Liver (tissue), 10 donors: ENCODE measurements at places on chromosomes 4 and X.

- no peaks in the 10 kb centered on the region for H3K27me3 ChIP-seq
- H3K27ac ChIP-seq = no peak overlapping the region
- no peaks in the 10 kb centered on the region for H3K4me1 ChIP-seq
Measured at GRCh38 chrX:4710618-4711433, 997.4 kb upstream of the PRKX start.

GRCh38 chrX:72340041-72340440 is 34.3 kb upstream of the CITED1 start:
- DNase-seq = no peak
- H3K4me1 ChIP-seq = no peaks in the 10 kb centered on the region
- no peak overlapping the region for H3K27ac ChIP-seq
- no peaks in the 10 kb centered on the region for H3K36me3 ChIP-seq

- H3K4me3 ChIP-seq = no peak overlapping the region
- no peak overlapping the region for H3K27ac ChIP-seq
- DNase-seq = no peak
- H3K4me1 ChIP-seq = no peaks in the 10 kb centered on the region
Measured at GRCh38 chrX:15906041-15906943, 51.7 kb upstream of the AP1S2 start.

GRCh38 chrX:10197279-10198210 is 40.8 kb downstream of the CLCN4 start:
- no peaks in the 10 kb centered on the region for H3K4me1 ChIP-seq
- DNase-seq = no peak
- no peak overlapping the region for H3K4me3 ChIP-seq
- no peaks in the 10 kb centered on the region for H3K36me3 ChIP-seq
- no peaks in the 10 kb centered on the region for H3K27me3 ChIP-seq

- no peaks in the 10 kb centered on the region for H3K36me3 ChIP-seq
- H3K27me3 ChIP-seq = no peaks in the 10 kb centered on the region
- H3K27ac ChIP-seq = no peak overlapping the region
Measured at GRCh38 chr4:36772154-36772516, 472.4 kb upstream of the NWD2 start.

DNA sequence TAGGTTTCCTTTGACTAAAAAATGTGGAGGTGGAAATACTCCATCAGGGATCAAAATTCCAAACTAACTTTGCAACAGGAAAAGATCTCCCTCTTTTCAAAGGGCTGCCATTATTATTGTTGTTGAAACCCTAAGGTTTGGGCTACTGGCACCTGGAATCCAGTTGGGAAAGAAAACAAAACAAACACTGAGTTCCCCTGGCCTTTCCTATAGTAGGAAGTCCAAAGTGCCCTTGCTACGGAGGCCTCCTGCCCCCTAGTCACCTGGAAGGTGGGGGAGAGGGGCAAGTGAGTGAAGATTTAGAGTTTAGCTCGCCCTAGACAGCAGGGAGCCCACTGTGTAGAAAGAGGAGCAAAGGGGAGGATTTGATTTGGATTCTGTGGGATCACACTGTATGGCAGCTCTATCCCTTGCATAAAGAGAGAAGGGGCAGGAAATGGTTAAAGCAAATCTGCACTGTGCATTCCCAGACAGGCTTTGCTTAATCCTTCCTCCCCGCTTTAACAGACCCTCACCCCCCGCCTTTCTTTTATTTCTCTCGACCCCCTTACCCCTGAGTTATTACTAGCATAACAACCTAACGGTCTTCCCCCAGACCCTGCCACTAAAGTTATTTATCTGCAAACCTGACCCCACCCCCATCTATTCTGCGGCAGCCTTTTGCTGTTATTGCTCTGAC is 627 bp upstream of the FAT4 start:
- peaks cover 10% of the 10 kb centered on the region for H3K4me1 ChIP-seq
- no peaks in the 10 kb centered on the region for H3K27me3 ChIP-seq
- peak; percentile 37 for DNase-seq
- H3K36me3 ChIP-seq = no peaks in the 10 kb centered on the region
- peak overlapping the region; percentile 95 for H3K27ac ChIP-seq

DNA sequence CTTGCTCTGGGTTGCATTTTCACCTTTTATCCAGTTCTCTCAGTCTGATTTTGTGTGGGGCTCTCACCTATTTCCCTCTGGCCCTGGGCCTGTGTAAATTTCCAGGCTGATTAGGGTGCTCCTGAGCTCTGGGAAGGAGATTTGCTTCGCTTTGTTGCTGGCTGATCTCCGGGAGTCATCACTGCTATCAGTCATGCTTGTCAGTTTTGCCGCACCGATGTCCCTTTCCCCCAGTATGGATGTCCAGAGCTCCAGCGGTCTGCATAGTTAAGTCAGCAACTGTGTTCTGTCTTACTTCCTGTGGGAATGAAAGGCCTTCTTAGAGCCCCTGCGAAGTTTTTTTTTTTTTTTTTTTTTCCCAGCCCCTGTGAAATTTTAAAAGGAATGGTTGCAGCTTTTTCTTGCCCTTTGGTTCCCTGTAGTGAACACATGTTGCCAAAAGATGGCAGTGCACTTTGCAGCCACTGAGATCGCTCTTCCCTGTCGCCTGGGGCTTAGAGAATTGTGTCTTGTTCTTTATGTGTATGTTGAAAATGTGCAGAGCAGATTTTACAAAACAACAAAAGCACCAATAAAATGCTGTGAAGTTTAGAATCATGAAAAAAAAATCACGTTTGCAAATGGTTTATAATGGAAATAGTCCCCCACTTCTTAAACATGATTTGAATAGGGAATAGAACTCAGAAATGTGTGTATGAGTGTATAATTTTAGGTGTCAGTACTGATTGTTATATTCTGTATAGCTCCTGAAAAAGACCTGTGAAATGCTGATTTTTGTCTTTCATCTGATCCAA is 109.1 kb upstream of the SLC4A4 start:
- DNase-seq = no peak
- peaks cover 31% of the 10 kb centered on the region for H3K4me1 ChIP-seq
- H3K27me3 ChIP-seq = no peaks in the 10 kb centered on the region
- H3K27ac ChIP-seq = peak overlapping the region; percentile 96
- H3K36me3 ChIP-seq = no peaks in the 10 kb centered on the region
- H3K4me3 ChIP-seq = peak overlapping the region; percentile 55

- H3K36me3 ChIP-seq = no peaks in the 10 kb centered on the region
- H3K27me3 ChIP-seq = no peaks in the 10 kb centered on the region
- no peaks in the 10 kb centered on the region for H3K4me1 ChIP-seq
- no peak overlapping the region for H3K27ac ChIP-seq
Measured at GRCh38 chrX:150465881-150466775, 102.3 kb upstream of the MTM1 start.

- H3K27me3 ChIP-seq = no peaks in the 10 kb centered on the region
- no peak overlapping the region for H3K27ac ChIP-seq
- no peaks in the 10 kb centered on the region for H3K36me3 ChIP-seq
- no peak for DNase-seq
- no peak overlapping the region for H3K4me3 ChIP-seq
- no peaks in the 10 kb centered on the region for H3K4me1 ChIP-seq
Measured at GRCh38 chr4:176840166-176840565, 47.4 kb upstream of the VEGFC start.

DNA sequence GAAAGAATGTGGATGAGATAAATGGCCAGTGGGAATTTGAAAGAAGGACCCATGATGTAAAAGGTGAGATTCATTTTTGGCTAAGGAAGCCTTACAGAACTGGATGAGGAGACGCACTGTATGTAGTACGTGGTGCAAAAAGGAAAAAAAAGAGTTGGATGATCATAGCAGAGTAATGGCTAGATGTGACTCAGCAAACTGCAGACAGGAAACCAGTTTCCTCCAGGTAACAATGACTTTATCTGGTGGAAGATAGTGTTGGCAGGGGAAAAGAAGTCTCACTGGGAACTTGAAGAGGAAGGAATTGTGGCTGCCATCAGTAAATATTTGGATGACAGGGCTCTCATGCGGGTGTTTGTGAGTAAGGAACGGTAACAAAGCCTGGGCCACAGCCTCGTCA is 243.2 kb downstream of the CPE start:
- H3K27ac ChIP-seq = no peak overlapping the region
- H3K4me1 ChIP-seq = no peaks in the 10 kb centered on the region
- DNase-seq = no peak

GRCh38 chrX:72271812-72272211 is 5.2 kb downstream of the RPS4X start:
- DNase-seq = no peak
- H3K27me3 ChIP-seq = no peaks in the 10 kb centered on the region
- H3K4me1 ChIP-seq = peaks cover 8% of the 10 kb centered on the region
- no peak overlapping the region for H3K27ac ChIP-seq
- peaks cover 33% of the 10 kb centered on the region for H3K36me3 ChIP-seq

GRCh38 chr4:38568768-38569167 is 95.2 kb upstream of the KLF3 start:
- H3K27ac ChIP-seq = no peak overlapping the region
- H3K36me3 ChIP-seq = no peaks in the 10 kb centered on the region
- H3K4me1 ChIP-seq = no peaks in the 10 kb centered on the region
- no peak for DNase-seq
- H3K27me3 ChIP-seq = no peaks in the 10 kb centered on the region

DNA sequence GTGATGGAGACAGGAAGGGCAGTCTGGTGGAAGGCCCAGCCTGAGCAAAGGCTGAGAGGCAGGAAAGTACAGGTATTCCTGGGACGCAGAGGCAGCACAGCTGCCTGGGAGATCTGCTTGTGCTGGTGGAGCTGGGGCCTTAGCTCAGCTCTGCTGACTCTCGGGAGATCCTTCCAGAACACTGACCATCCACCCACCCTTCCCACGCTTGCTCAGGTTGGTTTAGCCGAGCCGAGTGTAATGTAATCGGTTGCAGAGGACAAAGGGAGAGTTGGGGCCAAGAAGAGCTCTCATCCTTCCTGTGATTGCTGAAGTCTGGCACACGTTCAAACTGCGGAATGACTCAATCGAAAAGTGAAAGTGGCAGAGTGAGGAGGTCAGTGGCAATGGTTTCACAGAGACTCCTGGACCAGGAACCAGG is 43.1 kb upstream of the GPR78 start:
- no peaks in the 10 kb centered on the region for H3K4me1 ChIP-seq
- H3K36me3 ChIP-seq = no peaks in the 10 kb centered on the region
- no peaks in the 10 kb centered on the region for H3K27me3 ChIP-seq
- H3K4me3 ChIP-seq = no peak overlapping the region
- DNase-seq = no peak

DNA sequence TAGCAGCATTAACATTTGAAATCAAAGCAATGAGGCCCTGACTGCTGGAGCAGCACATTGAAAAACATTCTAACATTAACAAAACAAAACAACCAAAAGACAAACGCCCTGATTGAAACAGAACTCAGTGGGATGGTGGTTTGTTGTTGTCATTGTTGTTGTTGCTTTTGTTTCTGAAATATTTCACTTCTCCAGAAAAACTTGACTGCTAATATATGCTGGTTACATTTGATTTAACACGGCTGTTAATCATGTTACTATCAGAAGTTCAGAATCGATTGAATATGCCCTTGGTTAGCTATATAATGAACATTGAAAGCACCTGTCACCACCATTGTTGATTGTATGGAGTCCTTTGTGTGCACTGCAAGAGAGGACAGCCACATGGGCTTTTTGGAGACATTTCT is 790.4 kb upstream of the GALNTL6 start:
- no peaks in the 10 kb centered on the region for H3K4me1 ChIP-seq
- H3K27ac ChIP-seq = no peak overlapping the region
- no peak for DNase-seq
- no peak overlapping the region for H3K4me3 ChIP-seq
- no peaks in the 10 kb centered on the region for H3K36me3 ChIP-seq

- H3K4me3 ChIP-seq = no peak overlapping the region
- no peaks in the 10 kb centered on the region for H3K36me3 ChIP-seq
- H3K4me1 ChIP-seq = no peaks in the 10 kb centered on the region
- no peak overlapping the region for H3K27ac ChIP-seq
- H3K27me3 ChIP-seq = no peaks in the 10 kb centered on the region
- DNase-seq = no peak
Measured at GRCh38 chrX:132831336-132831973, 127.0 kb downstream of the HS6ST2 start.

DNA sequence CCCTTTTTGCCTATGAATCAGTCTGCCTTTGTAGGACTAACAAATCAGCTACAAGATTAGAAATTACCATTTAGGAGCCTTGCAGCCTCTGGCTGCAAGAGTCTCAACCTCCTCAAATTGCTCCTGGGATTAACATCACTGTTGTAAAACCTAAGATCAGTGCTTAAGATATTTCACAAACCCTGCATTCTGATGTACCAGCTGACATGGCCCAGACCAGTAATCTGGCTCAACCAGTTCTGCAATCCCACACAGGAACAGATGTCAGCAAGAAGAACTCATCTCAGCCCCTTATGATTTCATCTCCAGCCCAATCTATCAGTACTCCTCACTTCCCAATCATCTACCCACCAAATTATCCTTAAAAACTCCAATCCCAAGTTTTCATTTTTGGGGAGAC is 32.5 kb upstream of the AADAT start:
- H3K36me3 ChIP-seq = no peaks in the 10 kb centered on the region
- DNase-seq = no peak
- no peak overlapping the region for H3K27ac ChIP-seq
- no peaks in the 10 kb centered on the region for H3K4me1 ChIP-seq
- no peaks in the 10 kb centered on the region for H3K27me3 ChIP-seq
- no peak overlapping the region for H3K4me3 ChIP-seq

- no peak for DNase-seq
- no peak overlapping the region for H3K27ac ChIP-seq
- H3K27me3 ChIP-seq = peaks cover 3% of the 10 kb centered on the region
- H3K4me3 ChIP-seq = no peak overlapping the region
- H3K4me1 ChIP-seq = no peaks in the 10 kb centered on the region
Measured at GRCh38 chr4:112082954-112083586, 62.2 kb upstream of the FAM241A start.

GRCh38 chr4:22019676-22020075 is 71.1 kb upstream of the KCNIP4 start:
- H3K4me3 ChIP-seq = no peak overlapping the region
- no peaks in the 10 kb centered on the region for H3K4me1 ChIP-seq
- H3K27me3 ChIP-seq = no peaks in the 10 kb centered on the region
- no peak overlapping the region for H3K27ac ChIP-seq
